Colonic mucosa (tissue), 4 donors: ENCODE measurements at places on chromosomes 1 and 21. TPM values are rescaled to one million over a fixed set of nuclear protein-coding genes. Genes with fewer than 3 reads are reported as not detected.

GRCh38 chr1:178543290-178543607 is 30.3 kb downstream of the TEX35 start:
- DNase-seq, result no peak

Gene PPIAL4G
- total RNA-seq, result not detected

DNA sequence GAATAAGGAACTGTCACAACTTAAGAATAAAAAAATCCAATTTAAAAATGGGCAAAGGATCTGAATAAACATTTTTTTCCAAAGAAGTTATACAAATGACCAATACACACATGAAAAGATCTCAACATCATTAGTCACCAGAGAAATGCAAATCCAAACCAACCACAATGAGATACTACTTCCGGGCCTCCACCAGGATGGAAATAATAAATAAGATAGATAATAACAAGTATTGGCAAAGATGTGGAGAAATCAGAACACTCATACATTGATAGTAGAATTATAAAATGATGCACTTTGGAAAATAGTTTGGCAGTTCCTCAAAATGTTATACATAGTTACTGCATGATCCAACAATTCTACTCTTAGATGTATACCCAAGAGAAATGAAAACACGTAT is 18.7 kb downstream of the ZSWIM5 start:
- DNase-seq, result no peak

Gene ZNF593
- 47.7 TPM for total RNA-seq

Gene RASAL2
- total RNA-seq, result 9.7 TPM

- DNase-seq, result no peak
Measured at GRCh38 chr21:27362249-27362648, 395.4 kb upstream of the ADAMTS5 start.

DNA sequence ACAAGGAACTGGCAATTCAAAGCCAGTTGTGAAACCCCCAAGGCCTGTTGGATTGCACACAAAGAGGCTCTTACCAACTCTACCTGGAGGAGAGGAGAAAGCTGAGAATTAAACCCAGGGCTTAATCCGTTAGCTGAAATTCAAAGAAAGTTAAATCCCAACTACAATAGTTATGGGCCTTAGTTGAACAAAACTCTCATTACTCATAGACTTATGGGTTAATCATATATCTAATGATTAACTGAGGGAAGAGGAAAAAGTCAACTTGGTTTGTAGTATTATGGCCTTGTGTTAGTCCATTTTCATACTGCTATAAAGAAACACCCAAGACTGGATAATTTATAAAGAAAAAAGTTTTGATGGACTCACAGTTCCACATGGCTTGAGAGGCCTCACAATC is 838.2 kb upstream of the ADGRL2 start:
- no peak for DNase-seq

Gene RPE65
- not detected for total RNA-seq

Gene ABCA4
- total RNA-seq, result 0.02 TPM

Gene KRTAP10-7
- not detected for total RNA-seq

GRCh38 chr1:199857108-199857507 is 170.4 kb upstream of the NR5A2 start:
- no peak for DNase-seq

DNA sequence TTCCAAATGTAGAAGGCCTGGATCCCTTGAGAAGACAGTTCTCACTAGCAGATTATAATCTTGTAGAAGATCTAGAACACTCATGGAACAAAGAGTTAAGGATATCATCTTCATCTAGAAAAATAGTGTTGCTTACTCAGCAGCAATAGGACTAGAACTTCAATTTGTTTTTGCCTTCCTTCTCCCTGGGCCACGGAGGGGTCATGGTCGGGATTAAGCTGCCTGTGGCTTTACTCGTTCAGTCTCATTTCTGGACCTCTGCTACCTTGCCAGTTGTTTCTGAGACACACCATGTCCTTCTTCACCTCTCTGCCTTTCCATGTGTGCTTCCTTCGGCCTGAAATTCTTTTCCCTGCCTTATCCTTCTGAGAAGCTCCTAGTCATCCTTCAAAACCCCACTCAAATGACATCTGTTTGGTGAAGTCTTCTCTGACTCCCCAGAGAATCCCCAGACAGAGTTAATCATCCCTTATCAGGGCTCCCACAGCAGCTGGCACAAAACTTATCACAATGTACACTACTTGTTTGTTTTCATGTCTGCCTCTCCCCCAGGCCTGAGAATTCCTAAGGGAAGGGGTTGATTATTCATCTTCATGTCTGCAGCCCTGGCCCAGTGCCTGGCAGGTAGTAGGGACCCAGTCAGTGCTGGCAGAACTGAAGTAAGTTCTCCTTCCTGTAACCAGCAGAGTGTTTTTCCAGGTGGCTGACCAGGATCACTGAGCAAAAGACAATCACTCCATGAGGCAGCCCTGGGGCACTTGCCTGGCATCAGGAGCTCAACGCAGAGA is 15.5 kb upstream of the SNX27 start:
- DNase-seq, result no peak
